ENCODE measurements at places on chromosomes 16 and 17.
A peak's percentile ranks its signal among the peaks of the same experiment; 100 is the strongest.

GRCh38 chr17:28570716-28571360, 486 bp downstream of the PIGS start:
- DNase-seq: no peak

- DNase-seq: no peak
Observed at GRCh38 chr17:59914274-59914854, 21.4 kb downstream of the RPS6KB1 start.

DNA sequence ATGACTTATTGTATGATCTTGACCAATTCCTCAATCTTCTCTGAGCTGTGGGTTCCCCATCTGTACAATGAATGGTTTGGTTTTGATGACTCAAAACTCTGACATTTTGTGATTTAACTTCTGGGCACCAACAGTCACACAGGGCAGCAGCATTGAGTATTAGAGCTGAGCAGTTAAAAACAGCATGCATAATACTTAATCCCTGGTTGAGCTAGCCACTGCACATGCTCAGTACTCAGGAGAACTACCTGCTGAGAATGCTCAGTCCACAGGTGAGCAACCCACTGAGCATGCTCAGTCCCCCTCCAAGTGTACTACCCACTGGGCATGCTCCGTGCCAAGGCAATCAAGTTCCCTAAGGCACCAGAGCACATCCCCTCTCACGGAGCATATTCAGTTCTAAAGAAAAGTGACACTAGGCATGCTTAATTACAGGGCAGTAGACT, 68.7 kb downstream of the AIPL1 start:
- DNase-seq: no peak

- no peak for DNase-seq
Observed at GRCh38 chr17:72587156-72587555, 466.3 kb downstream of the SOX9 start.

GRCh38 chr17:43857957-43858600, 11.1 kb downstream of the CD300LG start:
- DNase-seq: no peak

GRCh38 chr16:9138731-9139501, 47.5 kb downstream of the HAPSTR1 start:
- DNase-seq: peak; percentile 51

- DNase-seq: no peak
Observed at GRCh38 chr16:69190598-69190997, 3.6 kb downstream of the SNTB2 start.

DNA sequence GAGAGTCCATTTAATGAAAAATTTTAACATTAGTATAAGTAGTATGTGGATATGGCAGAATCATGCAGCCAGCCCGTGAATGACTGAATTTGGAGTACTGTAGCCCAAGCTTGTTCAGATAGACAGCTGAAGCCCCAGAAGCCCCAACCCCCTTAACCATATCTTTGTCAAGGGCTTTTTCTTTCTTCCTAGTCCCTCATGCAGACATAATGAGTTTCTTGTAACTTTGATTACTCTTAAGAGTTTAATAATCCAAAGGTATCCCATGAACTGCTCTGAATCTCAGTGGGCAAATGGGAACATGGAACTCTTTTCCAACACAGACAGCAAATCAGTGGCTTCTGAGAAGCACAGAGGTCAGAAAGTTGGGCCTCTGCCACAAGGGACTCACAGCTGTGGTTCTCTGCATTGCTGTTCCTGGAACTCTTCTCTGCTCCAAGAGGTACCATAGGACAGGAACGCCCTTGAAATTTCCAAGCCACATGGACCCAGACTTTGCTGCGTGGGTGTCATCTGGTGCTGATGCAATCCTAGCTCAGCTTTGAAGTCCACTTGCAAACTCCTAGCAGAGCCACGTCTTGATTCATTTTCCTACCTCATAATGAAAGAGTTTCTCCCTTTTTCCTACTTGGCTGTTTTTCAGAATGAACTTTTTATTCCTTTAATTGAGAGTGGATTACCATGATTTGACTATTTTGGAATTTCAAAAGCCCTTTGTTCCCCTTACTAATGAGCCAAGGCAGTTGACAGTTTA, 18.1 kb downstream of the LYRM1 start:
- DNase-seq: no peak

Measured in stimulated activated CD8-positive, alpha-beta memory T cell treated with anti-CD3 and anti-CD28 coated beads, Interleukin-4, amount 100 ng/mL, for 24 hours (primary cell).